Suppressor macrophage treated with lipopolysaccharide for 1 hour (primary cell): ENCODE measurements at places on chromosomes 13 and 19.

DNA sequence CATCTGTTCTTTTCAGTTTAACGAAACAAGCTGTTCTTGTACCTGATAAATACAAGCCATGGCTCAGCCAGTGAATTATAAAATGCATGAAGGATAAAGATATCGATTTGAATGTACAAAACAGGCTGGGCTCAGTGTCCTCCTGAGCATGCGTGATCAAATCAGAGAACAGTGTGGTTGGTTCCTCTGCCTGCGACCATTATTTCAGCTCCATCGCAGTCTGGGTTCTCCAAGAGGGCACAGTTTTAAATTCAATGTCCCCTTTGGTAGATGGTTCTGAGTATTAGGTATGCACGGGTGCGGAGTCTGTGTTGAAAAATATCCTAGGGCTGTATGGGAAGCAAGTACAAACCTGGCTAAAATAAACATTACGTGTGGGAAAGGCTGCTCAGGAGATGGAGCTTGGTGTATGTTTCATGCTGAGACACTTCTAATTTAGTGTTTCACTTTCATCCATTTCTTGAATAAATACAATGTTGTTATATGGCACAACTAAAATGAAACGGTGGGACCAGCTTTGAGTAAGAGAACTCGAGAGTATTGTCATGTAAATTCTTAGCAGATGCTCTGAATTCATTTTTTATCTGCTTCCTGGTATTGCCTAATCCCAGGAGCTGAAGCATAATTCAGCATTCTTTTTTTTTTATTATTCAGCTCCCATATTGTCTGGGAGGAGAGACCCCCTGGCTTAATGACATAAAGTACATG, 458.7 kb downstream of the MYO16 start:
- DNase-seq: no peak

DNA sequence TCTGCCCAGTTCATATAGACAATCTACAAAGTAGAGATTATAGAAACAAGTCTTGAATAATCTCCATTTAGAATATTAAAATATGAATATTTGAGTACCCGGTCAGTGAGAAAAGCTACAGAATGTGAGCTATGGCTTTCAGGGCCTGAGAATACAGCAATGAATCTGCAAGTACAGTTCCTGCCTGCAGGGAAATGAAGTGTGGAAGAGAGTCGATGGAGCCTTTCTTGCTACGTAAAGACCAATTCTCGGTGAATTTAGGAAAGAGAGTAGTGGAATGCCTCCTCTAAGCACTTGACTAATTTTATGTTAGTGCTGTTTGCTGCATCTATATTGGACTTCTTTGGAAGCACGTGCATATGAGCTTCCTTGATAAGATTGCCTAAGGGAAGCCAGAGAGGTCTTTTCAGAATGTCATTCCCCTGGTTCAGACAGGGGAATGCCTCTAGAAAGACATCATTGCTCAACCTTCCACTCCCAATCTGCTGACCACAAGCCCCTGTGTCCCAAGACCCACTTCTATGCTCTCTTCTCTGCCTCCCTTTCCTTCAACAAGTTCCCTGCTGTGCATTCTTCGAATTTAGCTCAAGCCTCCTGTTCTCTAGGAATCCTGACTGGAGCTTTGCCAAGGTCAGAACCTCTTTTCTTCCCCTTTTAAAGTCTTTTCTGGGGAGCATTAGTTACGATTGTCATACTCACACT, 41.9 kb downstream of the GPC6 start:
- no peak for DNase-seq

GRCh38 chr19:40033989-40034560, 22.0 kb downstream of the ZNF780B start:
- DNase-seq: no peak

DNA sequence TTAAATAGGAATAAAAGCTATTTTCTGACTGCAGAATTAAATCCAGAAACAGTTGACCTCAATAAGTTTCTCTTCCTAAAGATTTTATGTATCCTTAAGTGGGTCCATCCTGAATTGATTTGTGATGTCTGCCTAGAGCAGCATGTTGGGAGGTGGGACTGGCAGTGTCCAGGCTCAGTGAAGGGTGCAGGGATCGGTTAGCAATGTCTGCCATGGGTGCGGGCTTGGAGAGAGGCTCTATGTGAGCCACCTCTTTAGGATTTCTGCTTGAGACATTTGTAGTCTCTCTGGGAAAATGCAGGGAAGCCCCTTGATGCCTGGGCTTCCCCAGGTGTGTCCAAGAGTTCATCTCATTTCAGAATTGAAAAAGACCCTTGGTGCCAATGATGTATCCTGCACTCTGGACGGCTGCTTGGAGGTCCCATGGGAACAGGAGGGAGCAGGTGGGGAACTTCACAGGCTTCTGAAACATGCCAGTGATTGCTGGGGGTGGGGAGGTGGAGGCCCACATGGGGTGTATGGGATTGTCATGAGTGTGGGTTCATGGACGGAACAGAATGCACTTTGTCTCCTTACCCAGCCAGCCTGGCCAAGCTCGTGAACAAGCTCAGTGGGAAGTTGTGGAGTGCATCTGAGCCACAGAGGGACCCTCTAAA, 6.2 kb upstream of the COLGALT1 start:
- DNase-seq: no peak

DNA sequence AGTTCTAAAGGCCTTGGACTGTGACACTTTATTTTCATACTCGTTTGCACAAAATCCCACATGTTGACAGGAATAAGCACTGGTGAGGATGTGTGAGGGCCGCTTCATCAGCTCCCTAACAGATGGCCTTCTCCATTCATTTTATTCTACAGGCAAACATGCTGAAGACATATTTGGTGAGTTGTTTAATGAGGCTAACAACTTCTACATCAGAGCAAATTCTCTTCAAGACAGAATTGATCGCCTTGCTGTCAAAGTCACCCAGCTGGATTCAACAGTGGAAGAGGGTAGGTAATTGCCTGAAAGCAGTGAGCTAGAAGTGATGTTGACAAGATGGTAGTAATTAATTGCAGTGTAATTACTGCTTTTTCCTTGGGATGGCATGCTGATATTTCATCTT, 95.7 kb downstream of the GPR12 start:
- no peak for DNase-seq

DNA sequence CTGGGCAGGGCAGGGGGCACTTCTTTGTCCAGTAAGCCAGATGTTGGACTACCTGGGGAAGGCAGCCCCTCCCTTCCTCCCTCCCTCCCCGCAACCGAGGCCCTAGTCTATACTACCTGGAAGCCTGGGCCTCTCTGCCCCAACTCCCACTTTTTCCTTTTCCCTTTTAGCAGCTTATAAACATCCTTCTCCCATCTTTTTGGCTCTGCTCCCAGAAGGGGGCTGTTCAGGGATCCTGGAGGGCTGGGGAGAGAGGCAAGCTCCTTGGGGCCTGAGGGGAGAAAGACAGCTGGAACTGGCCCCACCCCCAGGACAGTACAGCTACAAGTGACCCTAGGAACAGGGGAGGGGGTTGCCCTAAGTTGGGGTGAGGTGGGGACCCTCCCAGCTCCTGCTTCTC, 44.9 kb downstream of the LYL1 start:
- no peak for DNase-seq
